ENCODE measurements at places on chromosomes 16 and 17.

DNA sequence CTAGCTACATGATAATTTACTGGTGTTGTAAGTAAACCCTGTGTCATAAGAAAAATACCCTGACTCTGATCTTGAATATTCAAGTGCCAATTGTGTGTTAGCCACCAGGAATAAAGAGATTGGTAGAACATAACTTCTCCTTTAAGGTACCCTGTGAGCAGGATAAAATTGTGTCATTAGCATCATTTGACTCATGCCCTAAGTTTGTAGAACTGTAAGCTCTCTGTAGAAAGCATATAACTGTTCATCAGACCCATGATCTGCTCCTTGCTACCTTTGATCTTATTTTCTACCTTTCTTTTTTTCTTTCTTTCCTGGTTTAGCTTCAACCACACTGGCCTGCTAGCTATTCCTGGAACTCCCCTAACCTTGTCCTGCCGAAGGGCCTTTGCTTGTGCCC lies 35.8 kb downstream of the PTRH2 start:
- DNase-seq, result no peak

GRCh38 chr16:66661210-66661560 lies 35.4 kb downstream of the CMTM4 start:
- DNase-seq, result no peak

GRCh38 chr16:24876231-24876630 lies 30.5 kb downstream of the SLC5A11 start:
- DNase-seq, result no peak

GRCh38 chr17:58176200-58176599 lies 9.4 kb downstream of the OR4D2 start:
- DNase-seq, result no peak

DNA sequence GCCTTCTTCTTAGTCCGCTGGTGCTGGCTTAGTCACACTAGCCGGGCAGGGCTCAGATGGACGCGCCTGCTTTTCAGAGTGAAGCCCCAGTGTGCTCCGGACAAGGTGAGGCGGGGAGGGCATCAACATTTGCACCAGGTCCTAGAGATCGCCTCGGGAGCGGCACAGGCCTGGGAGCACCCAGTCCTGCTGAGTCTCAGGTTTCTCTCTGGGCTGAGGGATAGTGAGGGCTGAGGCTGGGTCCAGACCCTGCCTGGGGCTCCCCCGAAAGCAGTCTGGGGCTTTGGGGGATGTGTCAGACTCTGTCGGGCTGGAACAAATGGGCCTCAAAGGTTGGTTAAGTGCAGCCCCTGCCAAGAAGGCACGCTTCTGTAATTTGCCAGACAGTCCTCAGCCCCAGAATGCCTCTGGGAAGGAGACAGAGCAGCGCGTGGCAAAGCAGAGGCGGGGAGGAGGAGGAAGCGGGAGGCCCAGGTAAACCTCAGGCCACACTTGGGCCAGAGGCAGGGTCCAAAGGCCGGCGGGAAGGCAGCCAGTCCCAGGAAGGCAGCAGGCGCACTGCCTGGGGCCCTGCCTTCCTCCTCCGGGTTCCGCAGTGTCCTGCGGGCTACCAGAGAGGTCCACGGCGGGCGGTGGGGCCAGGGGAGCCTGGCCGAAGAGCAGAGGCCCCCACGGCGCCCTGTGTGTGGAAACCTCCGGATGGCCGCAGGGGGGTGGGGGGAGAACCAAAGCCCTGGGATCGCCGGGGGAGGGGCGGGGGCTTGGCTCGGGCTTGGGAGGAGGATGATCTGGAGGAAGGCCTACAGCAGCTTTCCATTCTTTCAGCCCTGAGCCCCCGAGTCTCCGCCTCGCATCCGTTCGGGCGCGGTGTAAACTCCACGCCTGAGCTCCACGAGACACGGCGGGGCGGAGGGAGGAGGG lies 39.5 kb upstream of the ATP2A3 start:
- no peak for DNase-seq

DNA sequence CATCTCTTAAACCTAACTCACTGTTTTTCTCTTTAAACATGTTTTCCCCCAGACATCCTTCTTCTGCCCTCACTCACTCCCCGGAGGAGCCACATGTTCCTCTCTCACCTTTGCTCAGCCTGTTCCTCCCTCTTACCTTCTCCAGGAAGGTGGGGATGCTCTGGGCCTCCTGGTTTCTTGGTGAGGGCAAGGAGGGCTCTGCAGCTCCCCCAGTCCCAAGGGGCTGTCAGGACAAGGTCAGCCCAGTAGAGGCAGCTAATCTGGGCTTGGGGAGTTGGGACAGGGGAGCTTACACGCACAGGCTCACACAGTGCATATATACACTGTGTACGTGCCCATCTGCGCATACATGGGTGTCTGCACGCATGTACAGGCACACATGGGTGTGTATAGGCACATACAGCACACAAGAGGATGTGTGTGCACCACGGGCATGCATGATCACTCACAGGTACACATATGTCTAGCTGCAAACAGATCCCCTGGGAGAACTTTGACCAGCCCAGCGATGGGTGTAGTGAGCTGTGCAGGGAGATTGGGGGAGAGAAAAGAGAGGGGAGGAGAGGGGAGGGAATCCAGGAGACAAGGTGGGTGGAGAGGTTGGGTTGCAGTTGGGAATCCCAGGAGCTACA lies 28.6 kb upstream of the SPNS3 start:
- DNase-seq, result no peak

DNA sequence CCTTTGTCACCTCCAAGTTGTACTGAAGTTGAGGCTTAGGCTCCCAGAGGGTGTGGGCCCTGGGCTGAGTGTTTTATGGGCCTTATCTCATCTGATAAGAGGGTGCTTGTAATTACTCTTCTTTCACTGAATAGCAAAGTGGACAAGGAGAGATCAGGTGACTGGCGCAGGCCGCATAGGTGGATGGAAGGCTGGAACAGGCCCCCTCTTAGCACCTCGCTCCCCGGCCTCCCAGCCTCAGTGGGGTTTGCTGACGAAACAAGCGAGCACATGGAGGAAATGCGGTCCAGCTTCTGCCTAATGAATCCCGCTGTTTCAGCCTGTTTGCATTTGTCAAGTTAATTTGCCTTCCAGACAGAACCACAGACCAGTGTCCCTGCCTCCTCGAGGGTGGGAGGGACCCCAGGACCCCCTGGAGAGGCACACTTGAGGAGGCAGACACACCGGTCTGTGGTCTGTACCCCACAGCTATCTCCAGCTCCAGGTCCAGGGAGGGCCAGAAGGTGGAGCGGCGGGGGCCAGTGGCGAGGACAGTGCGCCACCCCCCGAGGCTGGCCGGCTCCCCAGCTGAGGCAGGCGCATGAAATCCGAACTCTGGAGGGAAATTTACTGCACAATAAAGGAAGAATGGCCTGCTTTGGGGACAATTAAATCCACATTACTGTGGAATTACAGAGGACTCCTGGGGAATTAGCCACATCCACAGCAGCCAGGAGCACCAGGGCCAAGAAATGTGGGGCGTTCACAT lies 123.4 kb downstream of the NTN1 start:
- DNase-seq, result no peak

DNA sequence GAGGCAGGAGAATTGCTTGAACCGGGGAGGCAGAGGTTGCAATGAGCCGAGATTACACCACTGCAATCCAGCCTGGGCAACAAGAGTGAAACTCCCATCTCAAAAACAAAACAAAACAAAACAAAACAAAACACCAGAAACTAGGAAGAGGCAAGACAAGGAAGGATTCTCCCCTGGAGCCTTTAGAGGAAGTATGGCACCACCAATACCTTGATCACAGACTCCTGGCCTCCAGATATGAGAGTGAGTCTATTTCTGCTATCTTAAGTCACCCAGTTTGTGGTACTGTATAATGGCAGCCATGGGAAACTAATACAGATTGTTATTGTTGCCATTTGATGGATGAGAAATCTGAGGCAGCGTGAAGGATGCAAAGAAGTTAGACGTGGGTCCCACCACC lies 14.6 kb upstream of the CPPED1 start:
- DNase-seq, result no peak

GRCh38 chr16:67456391-67457081 lies 24.4 kb downstream of the ATP6V0D1 start:
- DNase-seq, result peak; percentile 75

DNA sequence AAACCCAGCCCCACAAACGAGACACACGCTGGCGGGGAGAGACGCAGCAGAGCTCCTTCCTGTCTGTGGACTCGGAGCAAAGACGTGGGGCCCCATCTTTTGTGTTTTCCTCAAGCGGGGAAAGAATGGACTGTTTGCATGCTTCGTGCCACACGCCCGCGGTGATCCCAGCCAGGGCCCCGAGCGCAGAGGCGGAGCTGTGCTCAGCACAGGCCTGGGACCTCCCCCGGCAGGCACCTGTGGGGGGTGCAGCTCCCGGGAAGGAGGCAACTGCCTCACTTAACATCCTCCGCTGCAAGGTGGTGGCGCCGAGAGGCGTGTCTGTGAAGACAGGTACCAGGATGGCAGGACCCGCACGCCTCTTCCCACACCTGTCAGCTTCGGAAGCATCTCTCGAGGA lies 19.1 kb downstream of the TRARG1 start:
- no peak for DNase-seq

DNA sequence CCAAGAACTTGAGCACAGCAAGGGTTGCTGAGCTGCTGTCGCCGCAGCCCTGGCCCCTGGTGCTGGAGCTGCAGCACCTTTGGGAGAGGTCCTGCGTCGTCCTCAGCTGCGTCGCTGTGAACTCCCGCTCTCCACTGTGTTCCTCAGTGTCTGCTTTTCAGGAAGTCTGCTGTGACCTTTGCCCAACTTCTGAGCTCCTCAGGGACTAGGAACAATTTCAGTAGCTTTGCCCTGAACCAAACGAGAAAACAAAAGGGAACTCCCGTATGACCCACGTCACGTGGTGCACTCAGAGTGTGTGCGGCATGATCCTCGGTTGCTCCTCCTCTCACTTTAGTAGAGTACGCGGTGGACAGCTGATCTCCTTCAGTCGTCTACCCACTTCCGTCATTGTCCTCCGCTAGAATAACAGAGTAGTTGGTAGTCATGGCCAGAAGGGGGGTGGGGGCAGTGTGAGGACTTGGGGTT lies 44.2 kb downstream of the WDR45B start:
- DNase-seq, result peak; percentile 45

DNA sequence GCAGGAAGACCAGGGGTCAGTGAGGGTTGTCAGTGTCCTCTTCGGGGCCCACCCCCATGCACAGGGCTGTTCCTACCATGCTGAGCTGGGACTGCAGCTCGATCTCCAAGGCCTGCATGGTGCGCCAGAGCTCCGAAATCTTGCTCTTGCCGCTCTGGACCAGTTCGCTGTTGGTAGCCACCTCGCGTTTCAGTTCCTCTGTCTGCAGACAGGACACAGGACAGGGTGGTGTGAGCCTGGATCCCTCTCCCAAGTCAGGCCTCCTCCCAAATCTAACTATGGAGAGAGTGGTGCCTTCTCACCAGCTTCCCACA lies 90.9 kb downstream of the GOSR1 start:
- DNase-seq, result no peak

DNA sequence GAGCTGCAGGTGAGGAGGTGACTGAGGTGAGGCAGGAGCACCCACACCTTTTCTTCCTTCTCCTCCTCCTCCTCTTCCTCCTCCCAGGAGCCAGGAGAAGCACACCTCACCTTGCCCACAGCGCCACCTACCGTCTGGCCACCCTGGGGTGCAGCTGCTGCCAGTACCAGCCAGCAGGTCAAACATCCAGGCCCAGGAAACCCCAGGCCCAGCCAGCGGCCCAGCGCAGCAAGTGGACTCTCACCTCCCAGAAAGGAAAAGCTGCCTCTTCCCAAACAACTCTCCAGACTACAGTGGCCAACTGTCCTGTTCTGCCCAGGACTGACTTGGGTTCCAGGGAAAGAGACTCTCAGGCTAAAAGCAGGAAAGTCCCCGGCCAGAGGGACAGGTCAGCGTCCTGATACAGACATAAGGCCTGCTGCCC lies 22.7 kb downstream of the PEMT start:
- DNase-seq, result no peak

DNA sequence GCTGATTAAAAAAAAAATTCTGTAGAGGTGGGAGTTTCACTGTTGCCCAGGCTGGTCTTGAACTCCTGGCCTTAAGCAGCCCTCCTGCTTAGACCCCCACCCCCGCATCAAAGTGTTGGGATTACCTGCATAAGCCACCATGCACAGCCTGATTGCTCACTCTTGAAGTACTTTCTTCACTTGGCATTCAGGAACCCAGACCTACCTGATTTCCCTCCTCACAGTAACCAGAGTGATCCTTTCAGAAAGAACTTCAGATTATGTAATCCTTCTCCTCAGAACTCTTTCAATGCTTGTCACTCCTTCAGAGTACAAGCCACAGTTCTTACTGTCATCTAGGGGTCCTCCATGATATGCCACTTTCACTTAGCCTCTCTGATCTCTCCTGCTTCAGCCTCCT lies 1.4 kb downstream of the EFCAB13 start:
- DNase-seq, result no peak

- no peak for DNase-seq
Measured at GRCh38 chr16:69793526-69793925, 31.4 kb downstream of the WWP2 start.

- DNase-seq, result no peak
Measured at GRCh38 chr17:30388321-30389179, 9.8 kb downstream of the CPD start.

GRCh38 chr17:10266296-10266876 lies 68.0 kb upstream of the GAS7 start:
- no peak for DNase-seq

DNA sequence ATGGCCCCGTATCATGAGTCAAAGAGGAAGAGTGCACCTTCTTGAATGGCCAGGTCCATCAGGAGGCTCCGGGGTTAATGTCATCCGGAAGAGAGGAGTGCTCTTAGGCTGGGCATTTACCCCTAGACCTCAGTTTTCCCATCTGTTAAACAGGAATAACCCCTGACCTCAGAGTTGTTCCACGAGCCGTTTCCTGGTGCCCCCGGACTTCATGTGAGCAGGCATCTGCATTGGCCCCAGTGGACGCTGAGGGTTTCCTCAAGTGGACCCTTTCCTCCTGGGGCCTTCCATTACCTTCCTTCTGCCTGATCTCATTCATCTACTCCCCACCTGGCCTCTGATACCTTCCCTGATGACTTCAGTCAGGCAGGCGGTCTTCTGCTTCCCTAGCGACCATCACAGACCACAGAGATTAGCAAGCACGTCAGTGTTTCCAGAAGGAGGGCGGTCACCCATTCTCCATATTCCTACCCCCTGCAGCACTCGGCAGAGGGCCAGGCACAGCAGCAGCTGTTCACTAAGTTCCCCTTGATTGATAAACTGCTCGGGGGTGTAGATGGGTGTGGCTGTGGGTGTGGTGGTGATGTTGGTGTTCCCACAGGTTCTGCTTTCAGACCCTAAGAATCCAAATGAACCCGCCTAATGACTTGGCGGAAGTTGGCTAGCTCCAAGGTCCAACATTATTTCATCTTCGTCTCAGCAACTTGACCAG lies 346.6 kb upstream of the TNRC6C start:
- no peak for DNase-seq

DNA sequence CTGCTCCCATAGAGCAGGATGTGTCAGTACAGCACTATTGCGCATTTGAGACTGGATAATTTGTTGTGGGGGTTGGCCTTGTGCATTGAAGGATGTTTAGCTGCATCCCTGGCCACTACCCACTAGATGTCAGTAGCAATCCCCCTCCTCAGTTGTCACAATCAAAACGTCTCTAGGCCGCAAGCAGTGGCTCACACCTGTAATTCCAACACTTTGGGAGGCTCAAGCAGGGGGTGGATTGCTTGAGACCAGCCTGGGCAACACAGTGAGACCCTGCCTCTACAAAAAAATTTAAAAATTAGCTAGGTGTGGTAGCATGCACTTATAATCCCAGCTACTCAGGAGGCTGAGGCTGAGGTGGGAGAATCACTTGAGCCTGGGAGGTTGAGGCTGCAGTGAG lies 48.4 kb downstream of the CENPV start:
- no peak for DNase-seq

GRCh38 chr17:79829004-79829403 lies 10.2 kb downstream of the CBX4 start:
- DNase-seq, result no peak

GRCh38 chr17:77821114-77821513 lies 137.4 kb upstream of the TNRC6C start:
- DNase-seq, result no peak

Data from right hindlimb (tissue), 1 donor.